Astrocyte of the cerebellum (primary cell): ENCODE measurements at places on chromosomes 16 and 17.

DNA sequence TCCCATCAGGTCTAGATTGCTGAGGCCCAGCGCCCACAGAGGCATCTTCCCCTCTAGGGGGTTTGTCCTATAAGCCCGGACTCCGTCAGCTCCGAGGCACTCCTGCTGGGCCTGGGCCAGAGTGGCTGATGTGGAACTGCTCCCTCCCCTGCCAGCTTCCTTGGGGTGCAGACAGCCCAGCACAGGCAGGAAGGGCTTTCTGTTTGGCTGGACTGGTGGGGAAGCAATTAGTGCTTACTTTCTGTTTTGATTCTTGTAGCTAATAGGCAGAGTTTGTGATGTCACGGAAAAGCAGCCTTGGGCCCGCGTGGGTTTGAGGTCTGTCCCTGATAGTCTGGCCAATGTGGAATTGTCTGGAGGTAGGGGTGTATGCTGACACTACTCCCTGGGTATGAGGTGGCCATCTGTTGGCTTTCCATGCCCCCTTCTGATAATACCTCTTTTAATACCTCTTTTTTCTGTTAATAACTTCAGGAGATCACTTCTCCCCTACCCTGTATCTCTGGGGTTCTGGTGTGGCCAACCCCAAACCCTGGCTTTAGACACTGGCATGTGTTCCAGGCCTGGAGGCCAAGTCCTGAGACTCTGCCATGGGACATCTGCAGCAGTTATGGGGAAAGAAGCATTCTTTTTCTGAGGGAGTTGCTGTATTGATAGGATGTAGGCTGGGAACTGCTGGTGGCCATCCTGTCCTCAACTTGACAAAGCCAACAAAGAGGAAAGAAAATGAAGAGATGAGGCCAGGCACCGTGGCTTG lies 190.9 kb downstream of the RAB11FIP4 start:
- DNase-seq = no peak

DNA sequence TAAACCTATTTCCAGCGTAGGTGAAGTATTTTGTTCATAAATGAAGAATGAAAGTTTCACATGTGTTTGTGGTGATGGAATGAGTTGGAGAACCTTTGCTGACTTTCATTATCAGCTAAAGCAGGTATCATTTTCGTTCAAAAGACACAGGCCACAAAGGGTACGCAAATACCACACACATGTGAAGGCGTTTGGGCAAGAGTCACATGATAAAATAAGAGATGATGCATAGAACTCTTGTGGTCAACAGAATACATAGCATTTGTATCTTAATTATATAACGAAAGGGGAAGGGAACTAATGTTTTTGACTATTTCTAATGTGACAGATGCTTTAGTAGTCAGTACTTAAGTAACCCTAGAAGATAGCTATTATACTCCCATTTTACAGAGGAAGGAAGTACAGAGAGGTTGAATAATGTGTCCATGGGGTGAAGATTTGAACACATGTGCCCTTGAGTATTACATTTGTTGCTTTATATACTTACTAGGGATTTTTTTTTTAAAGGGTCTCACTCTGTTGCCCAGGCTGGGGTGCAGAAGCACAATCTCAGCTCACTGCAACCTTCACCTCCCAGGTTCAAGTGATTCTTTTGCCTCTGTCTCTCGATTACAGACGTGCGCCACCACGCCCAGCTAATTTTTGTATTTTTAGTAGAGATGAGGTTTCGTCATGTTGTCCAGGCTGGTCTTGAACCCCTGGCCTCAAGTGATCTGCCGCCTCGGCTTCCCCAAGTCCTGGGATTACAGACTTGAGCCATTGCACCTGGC lies 4.8 kb downstream of the RPA1 start:
- DNase-seq = no peak

- DNase-seq = peak; percentile 71
These were observed 52.6 kb downstream of the MAP2K6 start for GRCh38 chr17:69466905-69467667.

DNA sequence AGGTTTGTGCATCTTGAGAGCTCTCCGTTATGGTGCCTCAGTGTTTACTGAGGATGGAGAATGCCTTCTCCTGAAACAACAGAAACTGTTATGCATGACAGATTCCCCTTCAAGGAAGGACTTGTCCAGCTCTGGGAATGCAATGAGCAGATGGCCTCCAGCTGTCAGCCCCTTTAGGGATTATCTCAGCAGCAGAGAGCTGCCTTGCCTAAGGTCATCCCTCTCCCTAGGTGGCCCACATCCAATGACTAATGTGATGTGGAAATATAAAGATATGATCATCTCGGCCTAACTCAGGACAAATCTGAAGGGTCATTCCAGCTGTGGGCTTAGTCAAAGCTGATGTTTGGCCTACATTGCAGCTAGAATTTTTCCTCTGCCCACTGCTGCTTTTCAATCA lies 214.3 kb upstream of the N4BP1 start:
- no peak for DNase-seq

- DNase-seq = no peak
These were observed 621 bp downstream of the ARHGEF15 start for GRCh38 chr17:8310601-8311123.

- no peak for DNase-seq
These were observed 53.2 kb downstream of the BAHCC1 start for GRCh38 chr17:81448442-81448841.

DNA sequence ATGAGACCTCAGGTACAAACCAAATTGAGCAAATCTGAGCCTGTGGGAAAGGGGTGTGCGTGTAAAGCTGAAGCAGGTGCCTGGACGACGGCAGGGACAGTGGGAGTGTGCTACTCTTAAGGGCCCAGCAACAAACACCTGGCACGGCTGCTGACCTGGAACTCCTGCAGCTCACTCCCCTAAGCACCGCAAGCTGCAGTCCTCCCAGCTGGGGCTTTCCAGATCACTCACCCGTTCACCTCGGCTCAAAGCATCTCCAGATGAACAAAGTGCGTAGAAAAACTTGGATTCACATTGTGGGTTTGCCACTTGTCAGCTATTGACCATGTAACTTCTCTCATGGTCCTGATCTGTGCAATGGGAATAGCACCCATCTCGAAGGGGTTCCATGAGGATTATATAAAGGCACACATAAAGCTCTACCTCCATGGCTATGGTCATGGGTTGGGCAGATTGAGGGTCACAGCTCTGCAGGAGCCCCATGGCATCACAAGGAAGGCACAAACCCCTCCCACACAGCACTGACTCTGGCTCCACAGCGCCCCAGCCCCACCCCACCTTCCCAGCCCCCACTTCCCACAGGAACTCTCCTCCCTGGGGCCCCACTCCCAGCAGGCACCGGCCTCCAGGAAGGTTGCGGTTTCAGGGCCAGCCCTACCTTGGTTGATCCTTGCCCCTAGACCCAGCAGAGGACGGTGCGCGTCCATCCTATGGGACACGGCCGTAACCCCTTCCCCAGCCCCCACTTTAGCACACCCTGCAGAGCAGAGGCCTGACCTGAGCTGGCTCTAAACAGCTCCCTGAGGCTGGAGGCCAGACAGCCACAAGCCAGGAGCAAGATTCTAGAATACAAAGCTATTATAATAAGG lies 21.9 kb downstream of the ST3GAL2 start:
- no peak for DNase-seq

DNA sequence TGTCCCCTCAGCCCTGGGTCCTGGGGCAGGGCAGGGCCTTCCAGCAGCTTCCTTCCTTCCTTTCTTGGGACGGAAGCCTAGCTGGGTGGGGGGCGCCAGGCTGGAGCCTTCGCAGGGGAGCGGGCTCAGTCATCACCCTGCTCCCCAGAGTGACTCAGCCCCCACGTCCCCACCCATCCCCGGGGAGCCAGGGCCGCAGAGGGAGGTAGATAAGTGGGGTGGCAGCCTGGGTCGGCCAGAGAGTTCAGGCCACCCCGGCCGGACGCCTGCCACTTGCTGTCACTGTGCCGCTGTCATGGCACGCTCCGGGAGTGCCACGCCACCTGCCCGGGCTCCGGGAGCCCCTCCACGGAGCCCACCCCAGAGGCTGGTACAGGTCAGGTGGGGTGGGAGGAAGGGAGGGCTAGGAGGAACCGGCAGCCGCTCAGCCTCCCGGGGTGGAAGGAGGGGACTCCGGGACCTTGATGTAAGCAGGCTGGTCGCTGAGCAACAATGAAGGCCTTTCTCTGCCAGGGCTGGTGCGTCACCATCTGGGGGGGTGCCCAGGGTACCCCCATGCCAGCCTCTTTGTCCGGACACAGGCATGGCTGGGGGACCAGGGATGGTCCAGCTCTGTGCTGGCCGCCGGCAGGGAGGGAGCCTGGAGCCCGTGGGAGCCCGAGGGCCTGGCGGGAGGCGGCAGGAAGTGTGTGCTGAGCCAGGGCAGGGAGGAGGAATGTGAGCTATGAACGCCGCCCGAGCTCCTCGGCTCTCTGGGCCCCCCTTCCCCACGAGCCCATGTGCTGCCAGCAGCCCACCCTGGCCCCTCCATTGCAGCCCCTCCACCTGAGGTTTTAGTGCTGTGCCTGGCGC lies 6.6 kb downstream of the NHERF2 start:
- no peak for DNase-seq

- DNase-seq = no peak
These were observed 116.4 kb upstream of the RCVRN start for GRCh38 chr17:10021272-10021984.

GRCh38 chr16:15737140-15737644 lies 87.1 kb downstream of the NDE1 start:
- DNase-seq = no peak

DNA sequence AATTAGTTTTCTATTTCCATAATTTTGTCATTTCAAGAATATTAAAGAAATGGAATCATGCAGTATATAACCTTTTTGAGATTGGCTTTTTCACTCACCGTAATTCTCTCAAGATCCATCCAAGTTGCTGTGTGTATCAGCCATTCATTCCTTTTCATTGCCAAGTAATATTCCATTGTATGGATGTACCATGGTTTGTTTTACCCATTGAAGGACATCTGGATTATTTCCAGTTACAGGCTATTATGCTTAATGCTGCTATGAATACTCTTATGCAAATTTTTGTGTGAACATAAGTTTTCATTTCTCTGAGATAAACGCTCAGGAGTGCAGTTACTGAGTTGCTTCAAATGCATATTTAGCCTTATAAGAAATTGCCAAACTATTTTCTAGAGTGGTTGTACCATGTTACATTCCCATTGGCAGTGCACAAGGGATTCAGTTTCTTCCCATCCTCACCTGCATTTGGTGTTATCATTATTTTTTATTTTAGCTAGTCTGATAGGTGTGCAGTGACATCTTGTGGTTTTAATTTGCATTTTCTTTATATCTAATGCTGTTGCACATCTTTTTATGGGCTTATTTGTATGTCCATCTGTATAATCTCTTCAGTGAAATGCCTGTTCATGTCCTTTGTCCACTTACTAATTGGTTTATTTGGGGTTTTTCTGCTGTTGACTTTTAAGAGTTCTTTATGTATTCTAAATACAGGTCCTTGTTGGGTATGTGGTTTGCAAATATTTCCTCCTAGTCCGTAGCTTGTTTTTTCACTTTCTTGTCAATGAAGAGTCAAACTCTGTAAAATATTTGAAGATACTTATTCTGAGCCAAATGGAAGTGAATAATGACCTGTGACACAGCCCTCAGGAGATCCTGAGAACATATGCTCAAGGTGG lies 32.7 kb downstream of the BMERB1 start:
- no peak for DNase-seq
